ENCODE measurements at places on chromosomes 12 and 14.
A peak's percentile ranks its signal among the peaks of the same experiment; 100 is the strongest.

- DNase-seq, result no peak
Observed at GRCh38 chr14:75976826-75977581, 4.8 kb downstream of the TGFB3 start.

- no peak for DNase-seq
Observed at GRCh38 chr12:83172866-83173649, 486.4 kb downstream of the TMTC2 start.

GRCh38 chr14:73323896-73324399 lies 86.6 kb downstream of the PAPLN start:
- no peak for DNase-seq

DNA sequence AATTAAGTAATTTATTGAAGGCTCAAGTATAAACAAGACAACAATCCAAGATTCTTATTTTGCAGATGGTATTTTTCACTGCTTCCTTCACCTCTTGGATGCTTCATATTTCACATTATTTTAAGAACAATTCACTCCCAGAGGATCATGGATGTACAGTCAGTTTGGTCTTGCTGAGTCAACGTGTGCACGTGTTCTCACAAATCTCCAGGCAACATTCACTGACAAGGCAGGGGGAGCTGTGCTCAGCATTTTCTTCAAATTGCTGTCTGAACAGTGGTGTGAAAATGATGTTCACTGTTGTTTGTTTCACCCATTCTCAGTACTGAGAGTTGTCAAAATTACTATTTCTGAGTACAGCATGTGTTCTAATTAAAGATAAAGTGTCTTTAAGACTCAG lies 118.3 kb upstream of the SLC38A4 start:
- DNase-seq, result no peak

GRCh38 chr12:2226641-2227040 lies 173.9 kb downstream of the CACNA1C start:
- no peak for DNase-seq

DNA sequence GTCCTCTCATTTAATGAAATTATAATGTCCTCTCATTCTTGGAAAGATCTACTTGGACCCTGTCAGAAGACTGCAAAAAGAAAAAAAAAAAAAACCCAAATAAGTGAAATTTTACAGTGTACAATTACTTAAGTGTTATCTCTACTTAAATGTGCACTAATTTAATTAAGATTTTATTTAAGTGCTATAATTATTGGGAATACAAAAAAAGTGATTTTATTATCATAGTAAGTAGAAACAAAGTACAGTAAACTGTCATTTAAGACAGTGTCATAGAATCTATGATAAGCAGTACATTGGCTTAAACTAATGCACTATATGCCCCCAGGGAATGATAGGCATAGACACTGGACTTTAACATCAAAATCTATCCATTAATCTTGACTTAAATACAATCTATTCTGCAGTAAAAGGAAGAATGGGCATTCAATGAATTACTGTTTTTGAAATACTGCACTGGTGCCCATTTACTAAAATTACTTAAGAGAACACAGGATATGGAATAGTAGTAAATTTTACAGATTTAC lies 23.3 kb downstream of the INSM2 start:
- no peak for DNase-seq

DNA sequence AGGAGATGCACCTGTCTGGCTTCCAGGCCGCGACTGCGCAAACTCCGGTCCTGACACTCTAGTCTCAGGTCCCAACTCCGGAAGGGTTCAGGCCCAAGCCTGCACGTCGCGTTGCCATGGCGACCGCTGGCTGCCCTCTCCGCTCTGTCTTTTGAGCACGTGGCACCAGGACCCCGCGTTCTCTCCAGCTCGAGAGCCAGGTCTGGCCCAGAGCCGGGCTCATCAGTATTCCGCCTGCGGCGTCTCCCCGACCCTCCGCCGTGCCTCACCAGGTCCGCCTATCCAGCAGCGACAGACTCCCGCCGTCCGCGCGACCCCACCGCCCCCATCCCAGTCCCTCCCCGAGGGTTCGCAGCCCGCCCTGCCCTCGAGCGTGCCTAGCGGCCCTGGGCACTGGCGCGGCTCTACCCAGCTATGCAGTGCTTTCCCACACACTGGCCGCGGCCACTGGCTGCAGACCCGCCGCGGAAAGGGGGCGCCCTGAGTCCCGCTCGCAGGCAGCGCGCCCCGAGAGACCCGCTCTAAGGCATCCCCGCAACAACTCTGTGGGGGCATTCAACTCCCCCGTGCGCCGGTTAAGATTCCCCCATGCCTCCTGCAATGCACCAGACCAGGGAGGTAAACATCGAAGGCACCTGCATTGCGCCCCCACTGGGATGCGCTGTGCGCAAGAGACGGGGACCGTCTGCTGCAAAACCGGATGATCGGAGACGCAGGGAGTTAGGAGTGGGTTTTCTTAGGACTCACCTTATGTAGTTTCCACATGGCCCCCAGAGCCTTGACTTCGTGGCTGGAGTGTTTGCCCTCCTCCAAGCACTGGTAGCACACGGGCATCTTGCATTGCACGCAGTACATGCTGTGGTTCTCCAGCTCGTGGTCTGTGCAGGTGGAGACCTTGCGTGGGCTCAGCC lies 1.3 kb downstream of the TRIM9 start:
- peak; percentile 74 for DNase-seq

GRCh38 chr12:109782326-109782703 lies 50.9 kb downstream of the TRPV4 start:
- no peak for DNase-seq

GRCh38 chr14:104254735-104255400 lies 116.5 kb downstream of the KIF26A start:
- DNase-seq, result no peak

- DNase-seq, result no peak
Observed at GRCh38 chr14:47543459-47543858, 131.9 kb downstream of the MDGA2 start.

- DNase-seq, result no peak
Observed at GRCh38 chr12:32451816-32452215, 52.5 kb downstream of the FGD4 start.

DNA sequence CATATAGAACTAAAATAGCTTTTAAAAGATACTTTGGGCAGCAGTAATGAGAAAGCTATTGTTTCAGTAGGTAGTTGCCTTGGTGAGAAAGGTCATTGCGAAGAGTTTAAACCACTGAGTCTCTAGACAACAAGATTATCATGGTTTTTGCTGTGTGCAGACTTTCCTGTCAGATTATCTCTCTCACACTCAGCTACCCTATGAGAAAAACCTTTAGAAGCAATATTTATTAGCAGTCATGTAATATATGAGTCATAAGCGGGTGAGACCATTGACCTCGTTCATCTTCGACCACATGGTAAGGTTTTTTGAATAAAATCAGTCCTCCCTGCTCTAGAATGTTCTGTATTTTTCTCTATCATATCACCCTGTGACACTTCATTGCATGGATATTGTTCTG lies 59.9 kb downstream of the GPR65 start:
- no peak for DNase-seq

GRCh38 chr12:108876550-108876949 lies 3.3 kb upstream of the DAO start:
- no peak for DNase-seq

GRCh38 chr14:98070536-98070935 lies 1201.5 kb downstream of the BCL11B start:
- no peak for DNase-seq

- DNase-seq, result no peak
Observed at GRCh38 chr12:100942984-100943749, 148.6 kb downstream of the ANO4 start.

DNA sequence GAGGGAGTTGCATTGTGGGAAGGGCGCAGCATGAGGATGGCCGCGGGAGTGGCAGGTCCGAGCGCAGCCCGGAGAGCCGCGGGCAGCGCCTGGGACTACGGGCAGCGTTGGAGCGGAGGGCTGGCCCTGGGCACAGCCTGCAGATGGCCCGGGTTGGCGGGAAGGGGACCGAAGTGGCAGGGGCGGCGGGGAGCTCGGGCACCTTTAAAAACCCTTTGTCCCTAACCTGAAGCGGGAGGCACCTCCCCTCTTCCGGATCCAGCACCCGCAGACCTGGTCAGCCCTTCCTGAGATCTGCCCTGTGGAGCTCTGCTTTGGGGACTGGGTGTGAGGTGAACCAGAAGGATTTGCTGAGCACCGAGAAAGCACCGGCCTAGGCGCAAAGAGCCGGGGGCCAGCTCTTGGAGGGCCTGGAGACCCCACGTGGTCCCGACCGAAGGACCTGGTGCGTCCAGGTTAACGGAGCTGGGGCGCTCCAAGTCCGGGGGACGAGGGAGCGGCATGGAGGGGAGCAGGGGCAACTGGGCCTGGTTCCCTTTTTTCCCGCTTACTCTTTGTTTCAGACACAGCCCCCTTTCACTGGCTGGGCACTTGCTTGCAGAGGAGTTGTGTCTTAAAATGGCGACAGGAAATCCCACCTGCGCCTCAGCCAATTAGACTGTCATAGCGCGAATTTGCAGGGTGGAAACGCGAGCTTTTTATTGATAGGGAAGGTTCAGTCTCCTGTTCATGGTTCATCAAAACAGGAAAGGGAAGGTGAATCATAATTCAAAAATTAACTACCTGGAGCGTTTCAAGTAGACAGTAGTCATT lies 792 bp upstream of the SLC38A1 start:
- no peak for DNase-seq

- DNase-seq, result no peak
Observed at GRCh38 chr12:2051700-2052621, 826 bp upstream of the CACNA1C start.

DNA sequence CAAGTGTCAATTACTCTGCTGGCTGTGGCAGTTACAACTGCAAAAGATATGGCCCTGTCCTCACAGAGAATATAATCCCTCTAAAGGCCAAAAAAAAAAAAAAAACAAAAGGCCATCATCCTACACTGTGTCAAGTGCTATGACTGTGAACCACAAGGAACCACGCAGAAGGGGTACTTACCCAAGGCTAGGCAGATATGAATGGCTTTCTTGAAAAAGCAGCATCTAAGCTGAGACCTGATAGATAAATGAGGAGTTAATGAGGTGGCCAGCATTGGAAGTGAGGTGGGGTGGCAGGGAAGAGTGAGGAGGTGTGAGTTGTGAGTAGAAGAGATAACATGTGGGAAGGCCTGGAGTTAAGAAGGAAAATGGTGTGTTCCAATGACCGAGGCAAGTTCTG lies 16.4 kb upstream of the IL22 start:
- no peak for DNase-seq

- DNase-seq, result peak; percentile 73
Observed at GRCh38 chr12:49200919-49201594, 12.2 kb upstream of the TUBA1A start.

DNA sequence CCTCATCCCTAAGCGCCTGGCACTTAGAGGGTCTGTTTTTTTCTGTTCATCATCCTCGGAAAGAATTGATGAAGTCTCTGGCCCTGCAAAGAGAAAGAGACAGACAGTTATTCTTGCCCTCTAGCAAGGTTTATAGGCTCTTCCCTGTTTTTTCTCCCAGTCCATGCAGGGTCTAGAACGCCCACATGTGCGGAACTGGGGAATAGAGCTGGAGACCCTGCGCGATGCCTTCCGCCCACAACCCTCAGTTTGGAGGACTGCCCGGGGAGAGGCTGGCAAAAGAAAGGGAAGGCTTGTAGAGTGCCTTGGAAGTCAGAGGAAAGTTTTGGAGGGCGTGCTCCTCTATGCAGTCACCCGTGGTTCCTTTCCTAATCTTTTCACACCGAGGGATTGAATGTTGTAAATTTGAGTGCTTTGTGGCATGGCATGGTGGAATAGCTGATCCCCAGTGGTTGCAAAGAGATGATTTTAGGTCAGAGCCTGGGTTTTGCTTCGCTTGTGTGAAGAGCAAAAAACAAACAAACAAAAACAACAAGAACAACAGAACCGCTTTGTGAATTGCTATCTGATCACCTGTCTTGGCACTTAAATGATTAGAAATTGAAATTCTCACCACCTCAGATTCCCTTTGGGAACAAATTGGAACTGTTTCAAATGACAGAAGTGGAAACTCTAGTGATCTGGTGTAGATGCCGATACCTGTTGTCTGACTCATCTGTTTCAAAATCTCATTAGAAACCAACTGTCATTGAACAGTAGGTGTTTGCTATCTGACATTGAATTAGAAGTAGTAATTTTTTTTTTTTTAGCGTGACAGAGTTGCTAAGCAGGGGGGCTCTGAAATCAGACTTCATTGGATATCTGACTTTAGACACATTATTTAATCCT lies 947 bp downstream of the GAS2L3 start:
- no peak for DNase-seq

- DNase-seq, result no peak
Observed at GRCh38 chr14:68393259-68393658, 399.6 kb downstream of the ZFP36L1 start.

DNA sequence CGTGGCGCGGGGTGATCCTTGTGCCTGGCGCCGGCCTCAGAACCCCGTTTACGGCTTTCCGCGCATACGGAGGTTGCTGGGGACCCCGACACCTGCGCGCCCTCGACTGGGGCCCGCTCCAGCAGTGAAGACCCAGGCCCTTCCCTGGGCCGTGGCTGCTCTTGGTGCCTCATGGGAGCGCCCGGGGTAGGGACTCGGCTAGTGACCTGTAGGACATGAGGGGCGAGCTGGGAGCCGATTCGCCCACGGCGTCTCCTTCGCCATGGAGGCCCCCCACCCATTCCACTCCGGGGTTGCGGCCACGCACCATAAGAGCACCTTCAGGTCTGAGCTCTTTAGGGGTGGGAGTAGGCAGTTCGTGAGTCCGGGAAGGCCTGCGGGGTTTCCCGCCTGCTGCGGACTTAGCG lies 14.2 kb upstream of the PAX9 start:
- DNase-seq, result no peak

- no peak for DNase-seq
Observed at GRCh38 chr14:94363151-94363624, 25.2 kb downstream of the SERPINA1 start.

Data from NCI-H1092 (cell line).